ENCODE measurements at places on chromosomes 11 and 22.

- no peak for DNase-seq
These were observed 147.5 kb downstream of the DSCAML1 start for GRCh38 chr11:117649296-117650055.

GRCh38 chr11:35235936-35236666 is 97.1 kb downstream of the CD44 start:
- DNase-seq = no peak

DNA sequence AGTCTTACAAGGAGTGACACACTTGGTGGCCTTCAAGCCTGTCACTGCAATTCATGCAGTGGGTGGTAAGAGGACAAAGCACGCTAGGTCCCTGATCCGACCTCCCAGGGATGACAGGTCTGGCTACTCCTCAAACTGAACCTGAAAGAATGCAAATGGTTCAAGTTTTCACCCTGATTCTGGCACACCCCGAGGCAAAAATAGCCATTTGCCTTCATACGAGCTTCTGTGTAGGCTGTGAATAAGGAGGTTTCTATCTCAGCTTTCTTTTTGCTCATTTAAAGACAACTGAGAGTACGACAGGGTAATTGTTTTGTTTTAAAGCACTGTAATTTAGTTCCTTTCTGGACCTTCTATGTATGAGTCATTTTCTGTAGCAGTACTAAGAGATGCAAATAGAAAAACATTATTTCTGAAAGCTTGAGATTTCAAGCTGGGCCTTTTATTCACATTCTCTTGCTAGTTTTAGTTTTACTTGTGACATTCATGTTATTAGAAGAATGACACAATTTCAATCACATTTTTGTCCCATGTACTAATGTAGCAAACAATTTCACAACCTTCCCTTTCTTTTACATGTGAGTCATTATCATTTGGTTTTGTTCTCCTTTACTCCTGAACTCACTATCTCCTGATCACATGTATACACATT is 56.6 kb upstream of the FDX1 start:
- DNase-seq = no peak

DNA sequence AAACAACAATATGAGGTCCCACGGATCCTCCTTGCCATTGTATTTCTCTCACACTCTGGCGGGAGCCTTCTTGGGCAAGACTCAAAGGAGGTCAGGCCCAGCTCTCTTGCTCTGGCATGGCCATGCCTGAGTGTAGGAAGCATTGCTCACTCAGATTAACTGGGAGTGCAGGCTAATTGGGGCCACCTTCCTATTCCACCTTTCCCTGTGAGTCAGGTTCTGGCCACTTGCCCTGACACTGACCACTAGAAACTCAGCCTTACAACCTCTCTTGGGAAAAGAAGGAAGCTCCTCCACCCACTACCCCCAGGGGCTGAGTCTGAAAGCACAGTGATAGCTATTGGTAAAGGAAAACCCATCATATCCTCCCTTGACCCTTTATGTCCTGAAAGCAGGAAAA is 121.8 kb upstream of the NTM start:
- DNase-seq = no peak

DNA sequence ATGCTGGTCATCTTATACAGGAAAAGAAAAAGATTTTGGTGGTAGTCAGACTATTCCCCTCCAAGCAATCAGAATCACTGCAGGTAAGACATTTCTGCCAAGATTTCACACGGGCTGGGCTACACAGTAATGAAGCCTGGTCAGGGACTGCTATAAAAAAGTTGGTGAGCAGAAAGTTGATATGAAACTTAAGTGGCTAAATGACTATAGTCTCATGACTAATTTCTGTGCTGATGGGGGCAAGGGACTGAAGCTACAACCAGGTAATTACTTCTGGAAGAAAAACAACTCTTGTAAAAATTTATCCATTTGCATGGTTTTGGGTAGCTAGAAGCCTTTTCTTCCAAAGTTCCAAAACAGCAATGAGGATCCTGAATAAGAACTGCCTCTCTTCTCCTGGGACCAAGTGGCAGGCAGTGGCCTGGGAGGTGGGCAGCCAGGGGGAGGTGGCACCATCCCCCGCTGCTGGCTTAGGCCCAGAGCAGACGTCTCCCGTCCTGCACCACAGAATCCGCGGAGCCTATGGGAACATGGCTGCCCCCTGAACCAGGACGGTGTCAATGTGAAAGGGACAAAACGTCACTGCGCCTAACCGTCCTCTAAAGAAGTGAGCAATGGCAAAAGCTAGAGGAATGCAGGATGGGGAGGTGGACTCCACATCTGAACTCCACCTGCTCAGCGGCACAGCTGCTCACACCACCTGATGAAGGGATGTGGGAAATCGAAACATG is 122.6 kb upstream of the LMO1 start:
- no peak for DNase-seq

GRCh38 chr22:22080270-22080669 is 97.7 kb upstream of the TOP3B start:
- peak; percentile 92 for DNase-seq

DNA sequence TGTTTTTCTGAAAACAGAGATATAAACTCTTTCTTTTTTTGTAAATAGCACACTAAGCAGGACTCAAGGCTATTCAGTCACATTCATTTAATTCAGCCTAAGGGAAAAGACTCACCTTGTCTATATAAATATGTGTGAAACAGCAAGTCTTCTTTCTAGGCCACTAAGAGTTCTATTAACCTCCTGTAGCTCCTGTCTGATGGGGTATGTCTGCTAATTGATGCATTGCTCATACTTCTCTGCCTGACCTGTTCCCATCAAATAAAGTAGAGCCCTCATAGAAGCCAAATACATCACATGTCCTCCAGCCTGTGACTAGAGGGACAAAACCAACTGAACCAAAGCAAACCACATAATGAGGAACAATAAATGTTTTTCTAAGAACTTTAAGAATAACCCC is 68.2 kb downstream of the MSANTD4 start:
- no peak for DNase-seq

DNA sequence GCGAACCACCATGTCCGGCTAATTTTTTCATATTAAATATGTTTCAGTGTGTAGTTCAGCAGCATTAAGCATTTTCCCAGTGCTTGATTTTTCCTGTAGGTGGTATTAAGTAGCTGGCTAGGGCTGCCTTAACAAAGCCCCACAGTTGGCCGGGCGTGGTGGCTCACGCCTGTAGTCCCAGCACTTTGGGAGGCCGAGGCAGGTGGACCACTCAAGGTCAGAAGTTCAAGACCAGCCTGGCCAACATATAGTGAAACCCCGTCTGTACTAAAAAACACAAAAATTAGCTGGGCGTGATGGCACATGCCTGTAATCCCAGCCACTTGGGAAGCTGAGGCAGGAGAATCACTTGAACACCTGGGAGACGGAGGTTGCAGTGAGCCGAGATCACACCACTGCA is 33.5 kb upstream of the TOLLIP start:
- no peak for DNase-seq

GRCh38 chr11:115760461-115761320 is 256.5 kb upstream of the CADM1 start:
- no peak for DNase-seq

DNA sequence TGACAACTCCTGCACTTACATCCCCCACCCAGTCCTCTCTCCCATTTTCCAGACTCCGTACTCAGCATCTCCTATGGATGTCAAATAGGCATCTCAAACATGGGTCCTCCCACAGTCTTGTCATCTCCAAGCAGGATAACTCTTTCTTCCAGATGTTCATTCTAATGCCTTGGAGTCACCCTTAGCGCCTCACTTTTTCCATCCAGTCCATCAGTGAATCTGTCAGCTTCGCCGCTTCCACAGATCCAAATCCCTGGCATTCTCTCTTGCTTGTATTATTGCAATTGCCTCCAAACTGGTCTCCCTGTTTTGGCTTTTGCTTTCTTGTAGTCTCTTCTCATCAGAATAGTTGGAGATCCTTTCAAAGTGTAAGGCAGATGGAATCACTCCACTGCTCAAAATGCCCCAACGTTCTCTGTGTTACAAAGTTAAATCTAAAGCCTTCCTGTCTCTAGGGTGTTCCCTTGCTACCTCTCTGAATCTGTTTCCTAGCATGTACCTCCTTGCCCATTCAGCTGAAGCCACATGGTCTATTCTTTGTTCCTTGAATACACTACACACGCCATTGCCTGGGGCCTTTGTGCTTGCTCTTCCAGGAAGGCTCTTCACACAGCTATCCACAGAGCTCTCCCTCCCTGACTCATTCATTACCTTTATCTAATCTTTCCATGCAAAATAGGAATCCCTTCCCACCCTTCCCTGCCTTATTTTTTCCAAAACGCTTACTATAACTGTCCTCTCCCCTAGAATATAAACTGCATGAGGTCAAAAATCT is 64.8 kb downstream of the UBASH3B start:
- DNase-seq = no peak

GRCh38 chr11:40879911-40880310 is 579.5 kb downstream of the LRRC4C start:
- DNase-seq = no peak

DNA sequence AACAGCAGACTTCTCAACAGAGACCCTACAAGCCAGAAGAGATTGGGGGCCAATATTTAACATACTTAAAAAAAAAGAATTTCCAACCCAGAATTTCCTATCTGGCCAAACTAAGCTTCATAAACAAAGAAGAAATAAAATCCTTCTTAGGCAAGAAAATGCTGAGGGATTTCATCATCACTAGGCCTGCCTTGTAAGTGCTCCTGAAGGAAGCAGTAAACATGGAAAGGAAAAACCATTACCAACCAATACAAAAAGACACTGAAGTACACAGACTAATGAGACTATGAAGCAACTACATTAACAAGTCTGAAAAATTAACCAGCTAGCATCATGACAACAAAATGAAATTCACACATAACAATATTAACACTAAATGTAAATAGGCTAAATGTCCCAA is 947.9 kb upstream of the CHORDC1 start:
- DNase-seq = no peak

DNA sequence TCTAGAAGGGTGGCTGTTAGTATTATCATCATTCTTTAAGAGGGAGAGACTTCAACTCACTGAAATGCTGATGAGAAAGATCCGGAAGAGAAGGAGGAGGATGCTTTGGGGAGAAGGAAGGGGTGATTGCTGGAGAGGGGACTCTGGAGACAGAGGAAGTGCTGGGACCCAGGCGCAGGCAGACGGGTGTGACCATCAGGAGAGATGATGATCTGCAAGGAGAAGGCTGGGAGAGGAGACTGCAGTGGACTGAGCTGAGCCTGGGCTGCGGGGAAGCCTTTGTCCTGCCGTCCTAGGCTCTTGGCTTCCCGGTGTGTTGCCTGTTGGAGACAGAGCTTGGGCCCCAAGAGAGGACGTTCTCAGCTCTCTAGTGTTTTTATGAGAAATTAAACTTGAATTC is 22.6 kb downstream of the RASD2 start:
- DNase-seq = no peak

- no peak for DNase-seq
These were observed 25.3 kb downstream of the SLC22A6 start for GRCh38 chr11:62959422-62959980.

DNA sequence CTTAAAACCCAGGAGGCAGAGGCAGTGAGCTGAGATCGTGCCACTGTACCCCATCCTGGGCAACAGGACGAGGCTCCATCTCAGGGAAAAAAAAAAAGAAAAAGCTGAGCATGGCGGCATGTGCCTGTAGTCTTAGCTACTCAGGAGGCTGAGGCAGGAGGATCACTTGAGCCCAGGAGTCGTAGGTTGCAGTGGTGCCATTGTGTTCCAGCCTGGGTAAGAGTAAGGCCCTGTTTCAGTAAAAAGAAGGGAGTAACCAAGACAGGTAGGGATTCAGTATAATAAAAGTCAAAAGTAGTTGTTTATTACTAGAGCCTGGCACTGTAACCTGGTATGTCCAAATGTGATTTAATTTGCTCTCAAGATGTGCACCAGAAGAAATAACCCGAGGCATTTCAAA is 8.1 kb upstream of the RAB30 start:
- DNase-seq = no peak

DNA sequence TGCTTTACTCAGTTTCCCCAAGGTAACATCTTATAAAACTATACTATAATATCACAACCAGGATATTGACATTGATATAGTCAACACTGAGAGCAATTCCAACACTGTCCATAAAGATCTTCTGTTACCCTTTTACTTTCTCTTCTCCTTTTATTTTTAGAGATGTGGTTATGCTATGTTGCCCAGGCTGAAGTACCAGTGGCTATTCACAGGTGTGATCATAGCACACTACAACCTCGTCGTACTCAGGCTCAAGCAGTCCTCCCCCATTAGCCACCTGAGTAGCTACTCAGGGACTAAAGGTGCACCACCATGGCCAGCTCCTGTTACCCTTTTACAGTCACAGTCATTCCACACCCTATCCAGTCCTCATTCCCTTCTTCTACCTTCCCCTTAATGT is 119.7 kb downstream of the CWF19L2 start:
- no peak for DNase-seq

DNA sequence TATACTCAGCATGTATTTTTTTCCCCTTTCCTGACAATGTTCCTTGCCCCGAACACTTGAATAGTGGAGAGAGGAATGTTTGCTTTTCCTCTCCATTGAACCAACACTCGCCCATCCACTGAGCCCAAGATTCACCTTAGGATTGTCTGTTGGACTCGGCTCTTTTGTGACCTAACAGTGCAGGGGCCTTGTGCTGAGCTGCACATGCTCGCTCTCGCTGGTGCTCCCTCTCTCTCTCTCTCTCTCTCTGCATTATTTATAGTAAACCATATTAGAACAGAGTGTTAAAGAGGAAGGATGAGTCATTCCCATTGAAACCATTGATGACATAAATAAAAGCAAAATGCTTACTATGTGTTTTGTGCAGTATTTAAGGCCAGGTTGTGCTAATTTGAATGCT is 20.7 kb downstream of the ZBTB16 start:
- DNase-seq = no peak

- peak; percentile 40 for DNase-seq
These were observed at the start of gene ARHGAP42 for GRCh38 chr11:100687054-100687629. ARHGAP42 (plus strand) TSS chr11:100687288; CDS start chr11:100687679, 391 bp downstream.

GRCh38 chr22:48941903-48942575 is 885.6 kb downstream of the BRD1 start:
- DNase-seq = peak; percentile 65

- DNase-seq = no peak
These were observed 141.6 kb downstream of the SNX19 start for GRCh38 chr11:130774703-130775102.

GRCh38 chr11:131661132-131661531 is 290.7 kb downstream of the NTM start:
- no peak for DNase-seq

GRCh38 chr22:36257308-36257707 is 4.4 kb downstream of the APOL1 start:
- no peak for DNase-seq

GRCh38 chr11:79508461-79508860 is 67.6 kb upstream of the TENM4 start:
- no peak for DNase-seq

GRCh38 chr11:27381238-27381666 is 18.2 kb upstream of the CCDC34 start:
- no peak for DNase-seq

- no peak for DNase-seq
These were observed 42.1 kb downstream of the PTPRJ start for GRCh38 chr11:48022445-48022844.

All from NCI-H524 (cell line).